ENCODE measurements at places on chromosomes 16 and 17. TPM values are rescaled to one million over a fixed set of nuclear protein-coding genes. Genes with fewer than 3 reads are reported as not detected.

SRCIN1 gene
- 14.8 TPM for total RNA-seq

TBC1D3G gene
- 2.2 TPM for total RNA-seq

CCL1 gene
- total RNA-seq: not detected

SEC14L5 gene
- total RNA-seq: 2.8 TPM

ARHGDIG gene
- 10.5 TPM for total RNA-seq

TPSB2 gene
- 5.2 TPM for total RNA-seq

GUCY2D gene
- 26.8 TPM for total RNA-seq

AIPL1 gene
- total RNA-seq: 335 TPM

EFCAB13 gene
- total RNA-seq: 24.7 TPM

SOCS1 gene
- total RNA-seq: 5.0 TPM

KIF2B gene
- total RNA-seq: not detected

NACA2 gene
- total RNA-seq: not detected

KRT20 gene
- not detected for total RNA-seq

GINS2 gene
- 7.0 TPM for total RNA-seq

SPNS3 gene
- 0.49 TPM for total RNA-seq

Data from camera-type eye (tissue), 1 donor.